Panc1 (cell line): ENCODE measurements at places on chromosomes 12 and 14.
A peak's percentile ranks its signal among the peaks of the same experiment; 100 is the strongest.

- no peak for DNase-seq
Measured at GRCh38 chr14:34853041-34853440, 22.1 kb downstream of the BAZ1A start.

GRCh38 chr12:53078425-53079225 lies 565 bp downstream of the SPRYD3 start:
- no peak for DNase-seq

- no peak for DNase-seq
Measured at GRCh38 chr12:133206390-133206789, 25.1 kb downstream of the ZNF268 start.

GRCh38 chr12:76864791-76865400 lies 13.9 kb downstream of the CSRP2 start:
- no peak for DNase-seq

DNA sequence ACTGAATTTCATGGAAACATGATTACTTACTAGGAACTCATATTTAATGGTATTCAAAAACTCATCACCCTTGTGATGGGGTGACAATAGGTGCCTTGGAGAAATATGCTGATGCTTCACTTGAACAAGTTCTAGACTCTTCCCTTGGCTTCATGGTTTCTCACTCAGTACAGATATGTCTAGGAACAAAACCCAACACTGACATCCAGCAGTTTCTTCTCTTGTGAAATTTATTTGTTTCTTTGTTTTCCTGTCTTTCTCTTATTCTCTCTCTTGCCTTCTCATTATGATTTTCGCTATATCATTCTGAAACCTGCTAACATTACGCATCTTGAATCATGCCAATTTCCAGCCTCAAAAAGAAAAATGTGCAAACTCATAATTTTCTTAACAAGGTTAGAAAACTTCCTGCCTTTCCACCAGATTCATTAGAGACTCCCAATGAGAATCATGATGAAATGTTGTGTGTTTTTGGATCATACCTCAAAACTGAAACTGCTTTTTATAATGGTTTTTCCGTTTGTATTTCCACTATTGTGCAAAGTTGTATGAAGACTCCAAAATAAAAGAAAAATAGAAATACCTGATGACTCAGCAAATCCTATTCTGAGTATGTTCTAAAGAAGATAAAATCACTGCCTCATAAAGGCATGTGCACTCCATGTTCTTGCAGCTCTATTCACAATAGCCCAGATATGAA lies 1021.5 kb downstream of the TMEM121 start:
- DNase-seq = no peak

GRCh38 chr14:91027561-91027960 lies 32.9 kb downstream of the RPS6KA5 start:
- no peak for DNase-seq

DNA sequence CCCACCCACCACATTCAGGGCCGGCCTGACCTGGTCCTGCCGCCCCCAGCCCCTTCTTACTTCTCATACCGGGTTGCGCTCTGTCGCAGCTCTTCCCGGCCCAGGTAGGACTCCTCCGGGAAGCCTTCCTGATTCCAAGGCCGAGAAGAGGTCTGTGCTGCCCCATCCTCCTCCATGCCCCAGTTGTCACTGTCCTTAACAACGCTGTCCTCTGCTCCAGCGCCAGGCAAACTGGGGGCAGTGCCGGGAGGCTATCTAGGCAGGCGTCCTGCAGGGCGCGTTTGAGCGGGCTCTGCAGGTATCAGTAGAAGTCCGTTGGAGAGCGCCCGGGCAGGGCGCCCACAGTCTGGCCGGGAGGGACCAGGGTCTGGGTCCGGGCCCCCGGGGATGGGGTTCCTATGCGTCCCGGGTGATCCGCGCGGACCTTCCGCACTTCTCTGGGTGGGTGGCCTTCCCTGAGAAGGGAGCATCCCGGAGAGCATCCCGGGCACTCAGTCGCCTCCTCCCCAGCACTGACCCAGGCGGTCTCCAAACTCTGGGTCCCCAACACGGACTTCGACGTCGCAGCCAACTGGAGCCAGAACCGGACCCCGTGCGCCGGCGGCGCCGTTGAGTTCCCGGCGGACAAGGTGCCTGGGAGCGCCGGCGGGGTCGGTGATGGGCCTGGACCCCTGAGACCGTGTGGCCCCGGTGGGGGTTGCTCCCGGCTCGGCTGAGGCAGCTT lies 900 bp downstream of the AMN start:
- no peak for DNase-seq

- DNase-seq = no peak
Measured at GRCh38 chr12:93442411-93443340, 929 bp upstream of the UBE2N start.

DNA sequence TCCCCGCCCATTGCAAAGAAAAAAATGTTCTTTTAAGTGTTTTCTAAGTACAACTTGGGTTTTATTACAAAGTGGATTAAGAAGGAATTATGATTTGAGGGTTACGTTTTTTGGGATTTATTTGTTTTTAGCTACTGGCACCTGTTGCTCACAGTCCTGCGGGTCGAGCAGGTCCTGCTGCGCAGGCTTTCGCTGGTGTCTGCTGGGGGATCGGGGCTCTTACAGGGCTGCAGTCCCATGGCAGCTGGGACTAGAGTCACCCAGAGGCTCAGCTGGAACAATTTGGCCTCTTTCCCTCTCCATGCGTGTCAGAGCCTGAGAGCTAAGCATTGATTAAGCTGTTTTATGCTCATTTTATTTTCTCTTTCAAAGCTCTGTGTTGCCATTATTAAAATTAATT lies 55.6 kb upstream of the DYNC1H1 start:
- DNase-seq = no peak

GRCh38 chr12:132729541-132730320 lies 19.1 kb downstream of the PGAM5 start:
- no peak for DNase-seq

GRCh38 chr12:82870771-82871377 lies 184.2 kb downstream of the TMTC2 start:
- no peak for DNase-seq

DNA sequence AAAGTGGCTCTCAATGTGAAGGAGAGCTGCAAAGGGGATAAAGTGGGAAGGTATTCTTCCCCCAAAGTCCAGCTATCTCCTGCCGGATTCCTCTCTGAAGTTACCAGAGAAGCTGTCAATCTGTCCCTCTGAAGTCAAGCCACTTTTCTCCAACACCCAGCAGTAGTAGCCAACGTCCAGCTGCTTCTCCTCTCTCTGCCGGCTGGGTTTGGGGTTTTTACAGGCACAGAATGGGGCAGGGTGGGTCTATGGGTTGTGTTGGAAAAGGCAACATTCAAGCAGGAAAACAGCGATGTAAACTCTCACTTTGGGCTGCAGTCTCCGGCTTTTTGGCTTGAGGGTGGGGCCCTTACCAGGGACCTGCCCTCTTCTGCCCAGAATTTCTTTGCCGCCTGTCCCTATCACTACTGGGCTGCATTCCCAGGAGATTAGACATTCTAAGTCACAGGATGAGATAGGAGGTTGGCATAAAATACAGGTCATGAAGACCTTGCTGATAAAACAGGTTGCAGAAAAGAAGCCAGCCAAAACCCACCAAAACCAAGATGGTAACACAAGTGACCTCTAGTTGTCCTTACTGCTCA lies 16.3 kb downstream of the CAPZA3 start:
- DNase-seq = no peak

- DNase-seq = no peak
Measured at GRCh38 chr14:88039197-88039596, 34.3 kb downstream of the GPR65 start.

DNA sequence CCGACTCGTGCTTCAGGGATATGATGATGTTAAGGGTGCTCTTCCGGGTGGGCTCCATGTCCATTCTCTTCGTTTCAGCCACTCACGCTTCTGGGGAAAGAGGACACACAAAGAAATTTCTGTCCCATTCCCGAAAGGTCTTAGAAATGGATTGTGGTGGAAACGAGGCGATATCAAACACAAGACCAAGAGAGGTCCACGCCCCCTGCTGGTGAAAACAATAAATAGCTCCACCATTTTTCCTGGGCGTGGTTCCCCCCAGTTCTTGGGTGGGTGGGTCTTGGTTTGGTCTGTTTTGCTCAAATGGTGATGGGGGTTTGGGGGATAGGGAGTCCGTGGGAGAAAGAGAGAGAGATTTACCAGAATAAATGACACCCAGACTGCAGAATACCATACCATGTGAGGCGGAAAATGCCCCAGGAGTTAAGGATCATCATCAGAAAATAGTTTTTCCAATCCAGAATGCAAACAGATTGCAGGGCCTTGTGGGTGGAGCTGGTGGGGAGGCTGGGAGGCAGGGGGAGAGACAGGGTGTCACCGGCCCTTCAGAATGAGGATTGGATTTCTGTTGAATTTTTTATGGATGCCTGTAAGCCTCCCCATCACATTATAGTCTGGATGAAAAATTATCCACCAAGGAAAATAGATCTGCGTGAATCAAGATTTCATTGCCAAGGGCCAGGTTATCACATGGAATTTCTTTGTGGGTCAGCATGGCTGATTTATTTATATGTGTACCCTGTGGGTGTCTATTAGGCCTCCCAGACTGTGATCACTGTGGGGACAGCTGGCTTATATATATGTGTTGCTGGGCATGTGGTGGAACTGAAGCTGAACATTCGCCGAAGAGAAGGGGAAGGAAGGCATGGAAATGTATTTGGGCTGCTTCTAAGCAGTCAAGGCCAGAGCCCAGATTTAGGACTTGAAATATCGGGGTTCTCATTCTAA lies 55.8 kb downstream of the SRRM4 start:
- peak; percentile 7 for DNase-seq

- DNase-seq = no peak
Measured at GRCh38 chr12:117090816-117091711, 8.2 kb downstream of the TESC start.

DNA sequence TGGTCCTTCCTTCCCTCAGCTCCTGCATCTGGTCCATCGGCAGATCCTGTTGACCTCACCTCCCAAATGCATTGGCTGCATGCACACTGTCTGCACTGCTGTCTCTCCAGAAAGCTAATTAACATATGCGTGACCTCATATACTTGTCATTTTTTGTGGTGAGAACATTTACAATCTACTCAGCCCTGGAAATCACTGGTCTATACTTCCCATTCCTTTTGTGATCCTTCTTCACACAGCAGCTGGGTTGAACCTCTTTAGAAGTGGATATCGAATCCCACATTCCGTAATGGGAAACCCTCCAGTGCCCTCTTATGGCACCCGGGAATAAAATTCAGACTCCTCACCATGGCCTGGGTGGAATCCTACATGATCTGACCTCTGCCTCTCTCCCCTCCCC lies 45.0 kb downstream of the SMOC1 start:
- DNase-seq = no peak

- DNase-seq = no peak
Measured at GRCh38 chr12:46517579-46517962, 145.0 kb upstream of the SLC38A2 start.

- no peak for DNase-seq
Measured at GRCh38 chr12:80044694-80045046, 54.7 kb upstream of the OTOGL start.

GRCh38 chr12:109448272-109448671 lies 28.8 kb downstream of the KCTD10 start:
- no peak for DNase-seq

- no peak for DNase-seq
Measured at GRCh38 chr14:89947344-89947743, 7.2 kb downstream of the EFCAB11 start.

GRCh38 chr12:48442179-48442847 lies 30.0 kb upstream of the ANP32D start:
- no peak for DNase-seq

GRCh38 chr14:79056879-79057278 lies 886.7 kb downstream of the NRXN3 start:
- no peak for DNase-seq

- no peak for DNase-seq
Measured at GRCh38 chr12:21155522-21156351, 24.7 kb downstream of the SLCO1B1 start.

- DNase-seq = no peak
Measured at GRCh38 chr12:21773806-21774205, 700 bp downstream of the KCNJ8 start.

GRCh38 chr14:76104802-76105355 lies 46.8 kb upstream of the GPATCH2L start:
- no peak for DNase-seq

DNA sequence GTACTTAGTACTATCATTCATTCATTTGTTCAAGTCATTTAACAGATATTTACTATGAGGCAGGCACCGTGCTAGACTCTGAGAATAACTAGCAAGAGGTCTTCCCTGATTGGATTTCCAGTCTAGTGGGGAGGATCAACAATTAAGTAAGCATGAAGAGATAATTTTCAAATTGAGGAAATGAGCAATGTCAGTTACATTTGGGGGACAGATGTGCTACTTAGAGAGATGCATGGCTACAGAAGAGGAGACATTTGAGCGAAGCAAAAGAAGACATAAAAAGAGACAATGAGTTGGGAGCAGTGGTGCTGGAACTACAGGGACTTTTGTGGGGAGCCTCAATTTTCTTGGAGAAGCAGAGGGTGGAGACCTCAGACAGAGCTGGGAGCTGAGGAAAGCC lies 7.7 kb downstream of the KCNA5 start:
- DNase-seq = no peak

- DNase-seq = no peak
Measured at GRCh38 chr12:19544353-19544752, 105.1 kb downstream of the AEBP2 start.

DNA sequence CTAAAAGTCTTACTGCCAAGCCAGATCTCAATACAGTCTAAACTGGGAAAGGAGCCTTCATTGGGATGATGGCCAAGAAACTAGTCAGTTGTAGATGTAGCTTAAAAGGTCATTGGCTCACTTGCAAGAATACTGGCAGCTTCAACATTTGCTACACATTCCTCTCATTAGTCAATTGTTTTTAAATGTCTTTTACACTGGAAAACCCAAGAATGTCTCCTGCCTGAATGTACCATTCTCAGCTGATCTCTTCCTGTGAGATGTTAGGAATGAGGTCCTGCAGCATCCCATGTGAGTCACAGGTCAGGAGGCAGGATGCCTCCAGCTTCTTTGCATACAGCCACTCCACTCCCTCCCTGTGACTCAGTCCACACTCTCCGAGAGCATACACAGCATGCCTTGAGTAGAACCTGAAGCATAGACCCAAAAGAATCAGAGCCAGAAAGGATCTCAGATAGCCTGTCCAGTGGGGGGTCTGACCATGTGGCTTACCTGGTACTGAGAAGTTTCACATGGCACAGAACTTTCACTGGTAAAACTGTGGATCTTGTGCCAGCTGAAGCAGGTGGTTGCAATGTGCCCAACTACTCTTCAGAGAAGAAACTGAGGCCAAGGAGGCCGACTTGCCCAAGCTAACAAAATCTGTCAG lies 56.0 kb upstream of the HECTD1 start:
- peak; percentile 73 for DNase-seq

GRCh38 chr14:98136012-98136789 lies 1135.8 kb downstream of the BCL11B start:
- DNase-seq = no peak

DNA sequence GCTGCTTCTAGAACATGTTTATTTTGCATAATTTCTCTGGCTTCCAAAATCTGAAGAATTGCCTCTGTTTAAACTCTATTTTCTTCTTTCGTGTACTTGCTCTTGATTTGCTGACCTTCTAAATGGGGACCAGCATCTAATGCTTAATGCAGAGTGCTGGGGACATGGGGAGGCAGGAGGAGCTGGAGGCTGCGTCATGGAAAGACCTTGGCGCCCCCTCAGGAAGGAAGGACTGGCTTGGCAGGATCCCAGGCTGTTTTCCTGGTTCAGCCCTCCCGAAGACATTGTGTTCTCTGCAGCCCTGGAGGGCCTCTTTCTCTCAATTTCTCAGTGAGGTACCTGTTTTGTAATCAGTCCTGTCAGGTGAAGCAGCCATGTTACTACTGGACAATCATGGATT lies 5.5 kb downstream of the PRKCH start:
- DNase-seq = no peak

- DNase-seq = no peak
Measured at GRCh38 chr12:96064271-96064670, 28.9 kb upstream of the LTA4H start.
